ENCODE measurements at places on chromosomes 12 and 14. TPM values are rescaled to one million over a fixed set of nuclear protein-coding genes. Genes with fewer than 3 reads are reported as not detected.
A peak's percentile ranks its signal among the peaks of the same experiment; 100 is the strongest.

DNA sequence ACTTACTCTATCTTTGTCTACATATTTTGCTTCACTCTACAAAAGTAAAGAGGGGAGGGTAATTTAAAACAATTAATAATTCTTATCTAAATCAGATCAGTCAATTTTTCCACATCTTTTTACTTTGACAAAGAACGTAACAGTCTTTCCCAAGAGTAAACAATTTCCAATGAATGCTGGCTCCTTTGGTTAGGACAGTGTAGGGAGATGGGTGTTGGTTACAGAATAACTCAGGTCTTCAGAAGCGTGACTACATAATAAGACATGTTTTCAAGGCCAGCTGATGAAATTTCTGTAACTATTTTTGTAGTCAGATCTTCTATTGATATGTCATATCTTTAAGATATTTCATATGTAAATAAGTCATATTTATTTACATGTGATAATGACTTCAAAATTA lies 183.0 kb upstream of the CAND1 start:
- DNase-seq = no peak

DNA sequence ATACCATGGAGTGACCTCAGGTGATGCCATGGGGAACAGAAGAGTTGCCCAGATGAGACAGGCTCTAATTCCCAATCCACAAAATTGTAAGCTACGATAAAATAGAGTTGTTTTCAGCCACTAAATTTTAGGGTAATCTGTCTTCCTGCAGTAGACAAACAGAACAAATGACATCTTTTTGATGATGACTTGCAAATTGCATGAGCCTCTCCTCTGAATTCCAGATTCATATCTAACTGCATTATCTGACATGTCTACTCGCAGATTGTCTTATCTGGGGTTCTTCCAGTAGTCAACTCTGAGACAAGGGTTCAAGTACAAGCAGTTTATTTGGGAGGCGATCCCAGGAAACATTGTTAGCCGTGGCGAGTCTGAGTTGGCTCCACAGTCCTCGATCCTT lies 14.4 kb upstream of the ERC1 start:
- no peak for DNase-seq

GRCh38 chr14:94328196-94328595 lies 5.1 kb upstream of the SERPINA6 start:
- no peak for DNase-seq

DNA sequence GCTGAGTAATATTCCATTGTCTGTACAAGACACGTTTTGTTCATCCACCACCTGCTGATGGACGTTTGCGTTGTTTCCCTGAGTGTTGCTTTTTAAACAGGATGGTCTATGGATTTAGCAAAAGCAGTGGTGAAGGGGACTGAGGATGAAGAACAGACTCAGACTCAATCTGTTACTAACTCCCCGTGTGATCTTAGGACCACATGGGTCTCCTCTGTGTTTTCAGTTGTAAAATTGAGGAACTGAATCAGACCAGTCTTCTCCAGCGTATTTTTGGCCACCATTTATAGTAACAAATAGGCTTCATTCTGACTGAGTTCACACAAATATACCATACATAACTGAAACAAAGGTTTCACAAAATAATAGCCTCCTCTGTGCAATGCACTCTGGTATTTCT lies 85.6 kb downstream of the FOXN3 start:
- no peak for DNase-seq

DNA sequence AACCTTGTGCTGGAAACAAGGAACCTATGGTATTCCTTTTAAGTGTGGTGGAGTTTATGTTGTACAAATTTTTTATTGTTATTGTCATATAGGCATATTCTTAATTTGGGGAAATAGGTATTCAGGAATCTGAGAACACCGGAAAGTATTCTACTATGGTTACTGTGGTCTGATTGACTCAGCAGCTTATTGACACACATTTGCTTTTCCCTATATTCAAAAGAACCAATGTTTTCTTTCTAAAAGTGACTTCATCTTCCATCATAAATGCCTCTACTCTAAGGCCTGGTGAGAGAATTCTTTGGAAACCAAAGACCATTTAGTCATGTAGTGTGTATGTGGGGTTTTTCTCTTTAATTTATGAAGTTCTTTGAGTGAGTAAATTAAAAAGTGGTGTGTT lies 474.8 kb downstream of the TMTC2 start:
- DNase-seq = no peak

DNA sequence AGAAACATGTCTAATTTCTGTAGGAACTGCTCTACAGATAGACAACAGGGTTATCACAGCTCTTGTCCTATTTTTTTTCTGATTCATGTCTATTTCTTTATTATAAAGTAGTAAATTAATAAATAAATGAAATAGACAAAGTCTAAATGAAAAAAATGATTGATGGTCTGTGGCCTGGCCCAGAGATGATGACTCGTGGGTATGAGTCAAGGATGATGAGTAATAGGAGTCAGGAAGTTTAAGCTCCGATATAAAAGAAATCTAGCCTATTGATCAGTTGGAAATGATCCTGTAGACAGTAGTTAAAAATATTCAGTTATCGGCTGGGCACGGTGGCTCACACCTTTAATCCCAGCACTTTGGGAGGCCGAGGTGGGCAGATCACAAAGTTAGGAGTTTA lies 90.6 kb upstream of the RTL1 start:
- no peak for DNase-seq

DNA sequence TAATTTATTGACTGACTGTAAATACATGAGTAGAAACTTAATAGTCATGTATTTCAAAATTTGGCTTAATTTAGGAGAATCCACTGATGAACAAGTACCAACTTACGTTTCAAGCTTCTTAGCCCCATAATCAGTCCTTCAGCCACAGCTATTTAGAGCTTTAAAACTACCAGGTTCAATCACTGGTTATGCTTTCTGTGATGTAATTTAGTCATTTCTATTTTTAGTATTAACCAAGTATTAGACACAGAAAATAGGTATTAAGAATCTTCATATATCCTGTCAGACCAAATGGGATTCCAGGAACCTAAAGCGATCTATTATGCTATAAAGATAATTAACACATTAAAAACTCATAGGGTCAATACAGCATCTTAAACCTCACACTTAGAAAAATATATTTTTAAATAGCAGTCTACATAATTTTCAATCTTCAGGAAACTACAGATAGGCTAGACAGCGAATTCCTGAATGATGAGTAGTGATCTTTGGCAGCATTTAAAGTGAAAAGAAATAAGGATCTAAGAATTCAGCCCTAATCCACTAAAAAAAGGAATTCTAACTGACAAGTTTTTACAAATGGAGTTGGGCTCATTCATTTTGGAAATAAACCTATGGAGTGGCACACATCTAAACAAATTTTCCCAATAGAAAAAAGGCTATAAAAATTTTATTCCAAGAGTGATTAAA lies 51.5 kb downstream of the ZC3H14 start:
- no peak for DNase-seq

DNA sequence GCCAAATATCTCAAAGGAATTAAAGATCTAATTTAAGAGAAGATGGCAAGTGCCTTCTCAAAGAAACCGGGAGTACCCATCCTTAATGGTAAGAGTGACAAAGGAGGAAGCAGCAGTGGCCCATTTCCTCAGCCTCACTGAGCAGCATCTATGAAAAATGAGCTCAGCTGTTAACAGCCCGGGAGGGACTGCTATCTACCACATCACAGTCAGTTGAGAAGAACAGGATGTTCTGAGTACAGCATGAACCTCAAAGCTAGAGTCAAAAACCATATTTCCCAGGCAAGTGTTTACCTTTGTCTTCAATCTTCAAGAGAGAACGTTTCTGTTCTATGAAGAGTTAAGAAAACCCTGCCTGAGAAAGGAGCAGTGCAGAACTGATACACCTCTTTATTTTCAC lies 115.0 kb downstream of the BTG1 start:
- no peak for DNase-seq

DNA sequence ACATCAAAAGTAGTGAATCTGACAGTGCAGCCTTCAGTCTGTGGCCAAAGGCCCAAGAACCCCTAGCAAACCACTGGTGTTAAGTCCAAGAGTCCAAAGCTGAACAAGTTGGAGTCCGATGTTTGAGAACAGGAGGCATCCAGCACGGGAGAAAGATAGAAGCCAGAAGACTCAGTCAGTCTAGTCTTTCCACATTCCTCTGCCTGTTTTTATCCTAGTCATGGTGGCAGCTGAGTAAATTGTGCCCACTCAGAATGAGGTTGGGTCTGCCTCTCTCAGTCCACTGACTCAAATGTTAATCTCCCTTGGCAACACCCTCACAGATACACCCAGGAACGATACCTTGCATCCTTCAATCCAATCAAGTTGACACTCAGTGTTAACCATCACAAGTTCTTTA lies 1255.4 kb downstream of the LRFN5 start:
- no peak for DNase-seq

- no peak for DNase-seq
Observed at GRCh38 chr12:100375038-100375735, 18.3 kb downstream of the SLC17A8 start.

DNA sequence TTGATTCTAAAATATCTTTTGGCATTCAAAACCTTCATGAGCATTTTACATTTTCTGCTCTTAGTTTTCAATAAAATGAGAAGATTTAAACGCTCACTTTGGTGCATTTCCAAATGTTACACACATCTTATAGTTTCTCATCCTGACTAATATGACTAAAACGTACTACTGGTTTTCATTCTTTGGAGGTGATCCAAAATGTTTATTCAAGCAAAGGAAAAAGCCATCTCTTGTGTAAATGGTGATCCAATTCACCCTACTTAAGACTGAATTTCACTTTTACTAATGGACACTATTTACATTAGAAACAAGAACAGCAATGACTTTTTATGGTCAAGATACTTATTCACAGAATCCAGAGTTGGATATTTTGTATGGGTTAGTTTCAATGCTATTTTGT lies 86.6 kb downstream of the KITLG start:
- DNase-seq = no peak

DNA sequence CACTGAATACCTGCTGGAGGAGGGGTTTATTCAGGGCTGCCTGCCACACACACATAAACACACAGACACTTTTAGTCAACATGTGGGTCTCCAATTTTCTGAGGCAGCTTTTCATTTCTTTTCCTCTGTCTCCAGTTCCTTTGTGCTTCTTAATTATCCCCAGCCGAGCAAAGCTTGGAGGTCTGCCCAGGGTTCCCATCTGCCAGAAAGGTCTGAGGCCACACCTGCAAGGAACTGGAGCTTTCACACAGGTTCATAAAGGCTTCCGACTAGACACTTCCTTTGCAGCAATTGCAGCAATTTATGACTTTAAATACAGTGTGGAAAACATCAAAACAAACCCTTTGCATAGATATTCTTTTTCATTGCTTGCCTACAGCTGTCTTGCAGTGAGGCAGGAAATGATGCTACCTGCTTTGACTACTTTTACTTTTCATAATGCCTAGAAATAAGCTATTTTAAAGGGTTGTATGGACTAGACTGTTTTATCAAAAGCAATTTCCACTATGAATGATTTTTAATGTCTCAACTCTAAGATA lies 1318.9 kb downstream of the AACS start:
- DNase-seq = no peak

GRCh38 chr14:33909380-33910084 lies 41.3 kb downstream of the EGLN3 start:
- DNase-seq = no peak

GRCh38 chr12:20625531-20625930 lies 69.6 kb upstream of the SLCO1C1 start:
- no peak for DNase-seq

DNA sequence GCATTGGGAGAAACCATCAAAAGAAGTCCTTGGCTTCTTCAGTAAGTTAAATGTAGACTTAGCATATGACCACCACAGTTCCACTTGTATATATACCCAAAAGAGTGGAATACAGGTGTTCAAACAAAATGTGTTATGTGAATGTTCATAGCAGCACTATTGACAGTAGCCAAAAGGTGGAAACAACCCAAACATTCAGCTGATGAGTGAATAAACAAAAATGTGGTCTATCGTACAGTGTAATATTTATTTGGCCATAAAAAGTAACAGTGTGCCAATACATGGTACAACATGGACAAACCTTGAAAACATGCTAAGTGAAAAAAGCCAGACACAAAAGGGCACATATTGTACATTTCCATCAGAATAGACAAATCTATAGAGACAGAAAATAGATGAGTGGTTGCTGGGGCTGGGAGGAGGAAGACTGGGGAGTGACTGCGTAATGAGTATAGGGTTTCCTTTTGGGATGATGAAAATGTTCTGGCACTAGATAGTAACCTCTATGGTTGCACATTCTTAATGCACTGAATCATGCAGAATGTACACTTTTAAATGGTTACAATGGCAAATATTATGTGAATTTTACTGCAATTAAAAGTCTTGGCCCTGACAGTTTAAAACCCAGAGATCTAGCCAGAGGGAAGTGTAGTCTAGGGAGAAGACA lies 5.5 kb downstream of the ERP29 start:
- no peak for DNase-seq

- DNase-seq = no peak
Observed at GRCh38 chr14:75803765-75804164, 142.7 kb downstream of the TTLL5 start.

DNA sequence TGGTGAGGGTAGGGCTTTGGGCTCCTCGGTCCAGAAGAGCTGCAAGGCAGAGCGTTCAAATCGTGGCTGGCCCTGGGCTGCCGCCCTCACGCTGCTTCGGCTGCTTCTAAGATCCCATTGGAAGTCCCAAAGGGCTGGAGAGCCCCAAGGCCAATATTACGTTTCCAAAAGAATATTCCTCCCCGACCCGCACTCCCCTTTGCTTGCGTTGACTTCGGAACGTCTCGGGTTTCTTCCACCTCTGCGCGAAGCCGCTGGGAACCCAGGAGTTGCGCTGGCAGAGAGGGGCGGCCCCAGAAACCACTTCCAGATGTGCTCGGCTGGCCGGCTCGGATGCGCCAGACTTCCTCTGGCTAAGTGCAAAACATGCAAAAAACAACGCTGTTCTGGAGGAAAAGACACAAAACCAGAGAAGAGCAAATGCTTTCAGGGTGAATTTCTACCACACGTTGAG lies at the start of gene GLT8D2:
TSS of gene GLT8D2 (minus strand) at position 285 of the 454 bp plus-strand sequence. CDS start 30,539 bp downstream, outside the sequence.
- DNase-seq = peak; percentile 72

DNA sequence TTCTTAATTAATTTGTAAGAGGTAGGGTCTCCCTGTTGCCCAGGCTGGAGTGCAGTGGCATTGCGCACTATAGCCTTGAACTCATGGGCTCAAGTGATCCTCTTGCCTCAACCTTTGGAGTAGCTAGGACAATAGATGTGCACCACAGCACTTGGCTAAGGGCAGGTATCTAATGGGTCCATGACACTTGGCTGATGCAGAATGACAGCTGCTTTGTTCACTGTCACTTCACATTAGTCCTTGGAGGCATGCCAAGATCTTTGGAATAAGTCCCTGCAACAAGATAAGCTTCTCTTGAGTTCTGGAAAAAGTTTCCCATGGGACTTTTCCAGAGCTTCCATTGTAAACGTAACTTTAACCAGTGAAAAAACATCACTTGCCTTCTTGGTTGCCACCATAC lies 23.4 kb downstream of the COQ6 start:
- DNase-seq = no peak

The SAV1 gene
- total RNA-seq = 28.2 TPM

The NANOG gene
- not detected for total RNA-seq

The HOXC13 gene
- 16.7 TPM for total RNA-seq

The WNT1 gene
- not detected for total RNA-seq

The PRH2 gene
- not detected for total RNA-seq

The ASIC1 gene
- 1.6 TPM for total RNA-seq

The PLEKHA5 gene
- 36.0 TPM for total RNA-seq

The TRAF3 gene
- total RNA-seq = 8.7 TPM

The COQ5 gene
- 18.7 TPM for total RNA-seq

The CAPRIN2 gene
- total RNA-seq = 56.8 TPM

All from suprapubic skin (tissue), 4 donors.